ENCODE measurements at places on chromosomes 6 and 20.

DNA sequence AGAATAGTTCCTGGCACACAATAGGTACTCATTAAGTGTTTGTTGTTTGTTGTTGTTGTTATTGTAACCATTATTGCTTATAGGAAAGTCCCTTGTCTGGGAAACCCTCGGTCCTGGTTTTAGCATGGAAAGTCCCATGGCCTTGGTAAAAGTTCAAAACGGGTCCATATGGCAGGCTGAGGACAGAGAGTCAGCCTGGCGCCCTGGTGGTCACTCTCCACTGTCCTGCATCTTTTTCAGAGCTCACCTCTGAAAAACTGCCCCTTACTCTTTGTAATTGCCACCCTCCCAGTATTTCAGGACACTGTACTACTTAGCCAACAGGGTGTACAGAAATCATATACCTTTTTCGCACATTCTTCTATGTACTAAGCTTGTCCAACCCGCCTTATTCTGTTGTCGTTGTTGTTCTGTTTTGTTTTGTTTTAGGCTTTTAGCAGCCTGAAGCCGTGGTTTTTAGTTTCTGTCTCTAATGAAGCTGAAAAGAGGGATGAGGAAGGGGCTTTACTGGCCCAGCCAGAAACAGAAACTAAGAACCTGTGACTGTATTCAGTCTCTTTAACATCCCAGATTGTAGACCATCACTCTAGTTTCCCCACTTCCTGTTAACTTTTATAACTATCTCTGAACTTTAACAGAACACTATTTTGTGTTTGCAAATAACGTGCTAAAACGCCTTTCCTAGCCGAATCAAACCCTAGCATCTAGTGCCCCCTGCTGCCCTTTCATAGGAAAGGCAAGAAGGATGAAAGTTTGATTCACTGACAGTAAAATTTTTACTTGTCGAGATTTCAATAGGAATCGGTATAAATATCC is 7.6 kb upstream of the TMEM14A start:
- no peak for DNase-seq

- DNase-seq, result no peak
These were observed 284.7 kb upstream of the TAB2 start for GRCh38 chr6:149032599-149033405.

DNA sequence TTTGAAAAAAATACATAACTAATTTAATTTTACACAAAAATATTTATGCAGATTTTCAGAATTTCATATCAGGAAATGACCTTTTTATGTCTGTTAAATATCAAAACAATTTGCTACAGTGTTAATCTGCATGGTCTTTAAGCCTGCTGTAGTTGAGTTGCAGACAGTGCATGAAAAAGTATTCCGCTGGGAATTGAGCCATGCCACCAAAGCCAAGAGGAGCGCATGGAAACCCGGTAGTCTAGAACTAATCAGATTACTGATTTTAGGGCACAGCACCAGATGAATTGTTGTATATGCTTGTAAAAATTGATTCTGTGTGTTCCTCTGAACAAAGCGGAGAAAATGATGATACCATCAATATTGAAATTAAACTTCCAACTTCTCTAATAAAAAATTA is 34.3 kb upstream of the LAMP5 start:
- DNase-seq, result no peak

DNA sequence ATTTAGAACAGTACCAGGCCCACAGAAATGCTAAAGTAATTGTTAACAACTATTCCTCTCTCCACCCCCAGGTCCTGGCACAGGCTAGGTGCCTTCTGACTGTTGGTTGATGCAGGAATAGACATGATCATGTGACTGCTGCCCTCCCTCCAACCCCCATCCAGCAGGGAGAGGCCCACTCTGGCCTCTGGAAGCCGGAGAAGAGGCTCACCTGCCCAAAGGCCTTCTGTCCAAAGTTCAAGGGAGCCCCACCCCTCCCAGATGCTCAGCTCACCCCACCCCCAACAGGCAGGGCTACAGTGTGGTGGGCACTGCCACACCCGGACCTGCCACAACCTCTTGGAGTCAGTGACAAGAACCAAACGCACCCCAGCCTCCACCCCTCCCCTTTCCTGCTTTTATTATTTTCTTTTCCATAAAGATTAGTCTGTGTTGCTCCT is 26.9 kb upstream of the FOXP4 start:
- DNase-seq, result no peak

DNA sequence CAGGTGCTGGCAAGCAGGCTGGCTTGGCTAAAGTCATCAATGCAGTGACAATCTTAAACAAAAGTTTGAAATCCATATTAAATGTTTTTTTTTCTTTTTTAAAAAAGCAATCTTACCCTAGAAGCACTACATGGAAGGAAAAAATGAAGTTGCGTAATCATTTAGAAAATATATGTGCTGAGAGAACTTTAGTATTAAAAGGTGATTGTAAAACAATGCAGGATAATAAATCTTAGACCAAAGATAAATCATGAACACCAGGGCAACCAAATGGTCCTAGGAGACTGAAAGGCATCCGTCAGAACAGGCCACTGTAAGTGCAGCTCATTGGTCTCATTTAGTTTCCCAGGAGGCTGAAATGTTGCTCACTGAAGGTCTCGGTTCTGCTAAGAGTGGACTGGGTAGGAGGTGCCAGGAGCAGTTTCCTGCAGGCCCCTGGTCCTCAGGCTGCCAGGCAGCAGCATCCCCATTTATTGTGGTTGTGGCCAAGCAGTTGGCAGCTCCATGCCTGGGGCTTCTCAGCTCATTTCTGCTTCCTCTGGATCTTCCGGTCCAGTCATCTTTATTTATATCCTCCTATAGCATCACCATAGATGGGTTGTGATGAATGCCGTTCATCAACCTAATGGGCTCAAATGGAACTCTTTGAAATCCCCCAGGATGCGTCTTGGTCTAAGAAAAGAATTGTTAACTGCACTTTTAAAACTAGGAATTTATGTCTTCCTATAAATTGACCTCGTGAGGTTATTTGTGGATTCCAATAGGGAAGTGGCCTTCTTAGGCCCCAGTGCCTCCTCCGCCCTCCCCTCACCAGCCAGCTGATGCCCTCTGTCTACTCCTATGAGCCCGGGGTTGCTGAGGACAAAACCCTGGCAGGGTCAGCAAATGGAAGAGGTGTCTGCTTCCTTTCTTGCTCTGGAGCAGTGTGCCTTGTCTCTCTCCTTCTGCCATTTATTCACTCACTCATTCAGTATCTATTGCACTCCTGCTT is 269.0 kb downstream of the UST start:
- no peak for DNase-seq

GRCh38 chr20:13858439-13858838 is 73.6 kb downstream of the NDUFAF5 start:
- no peak for DNase-seq

DNA sequence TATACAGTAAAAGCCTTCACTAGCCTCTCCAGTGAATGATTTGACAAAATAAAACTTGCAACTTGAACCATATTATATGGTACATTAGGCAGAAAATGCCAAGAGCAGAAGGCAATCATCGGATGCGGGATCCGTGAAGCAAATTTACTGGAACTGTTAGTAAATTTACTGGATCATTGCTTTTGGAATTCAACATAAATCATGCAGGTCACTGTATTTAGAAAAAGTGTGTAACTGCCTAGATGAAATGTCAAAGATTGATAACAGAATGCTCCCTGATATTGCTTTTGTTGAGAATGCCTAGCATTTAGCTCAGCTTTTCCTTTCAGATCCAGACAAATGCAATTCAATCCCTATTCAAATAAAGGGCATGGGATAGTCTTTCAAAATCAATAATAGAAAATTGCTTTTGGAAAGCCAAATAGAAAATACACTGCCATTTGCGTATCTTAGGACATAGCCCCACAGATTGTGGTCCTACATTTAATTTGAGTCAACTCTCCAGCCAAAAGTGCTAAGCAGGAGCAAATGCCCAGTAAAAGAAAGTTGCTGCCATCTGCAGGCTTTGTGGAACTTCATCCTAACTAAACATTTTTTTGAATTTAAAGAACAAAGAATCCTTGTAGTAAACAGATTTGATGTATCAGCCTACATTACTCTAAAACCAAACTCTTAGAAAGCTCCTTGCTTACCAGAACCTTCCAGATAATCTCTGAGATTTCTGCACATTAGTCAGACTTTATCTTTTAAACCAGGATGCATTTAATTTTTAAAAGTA is 109.5 kb upstream of the HSF2 start:
- no peak for DNase-seq

- DNase-seq, result no peak
These were observed 105.5 kb downstream of the PDSS2 start for GRCh38 chr6:107353773-107354382.

GRCh38 chr20:42982218-42982617 is 207.5 kb downstream of the PTPRT start:
- no peak for DNase-seq

DNA sequence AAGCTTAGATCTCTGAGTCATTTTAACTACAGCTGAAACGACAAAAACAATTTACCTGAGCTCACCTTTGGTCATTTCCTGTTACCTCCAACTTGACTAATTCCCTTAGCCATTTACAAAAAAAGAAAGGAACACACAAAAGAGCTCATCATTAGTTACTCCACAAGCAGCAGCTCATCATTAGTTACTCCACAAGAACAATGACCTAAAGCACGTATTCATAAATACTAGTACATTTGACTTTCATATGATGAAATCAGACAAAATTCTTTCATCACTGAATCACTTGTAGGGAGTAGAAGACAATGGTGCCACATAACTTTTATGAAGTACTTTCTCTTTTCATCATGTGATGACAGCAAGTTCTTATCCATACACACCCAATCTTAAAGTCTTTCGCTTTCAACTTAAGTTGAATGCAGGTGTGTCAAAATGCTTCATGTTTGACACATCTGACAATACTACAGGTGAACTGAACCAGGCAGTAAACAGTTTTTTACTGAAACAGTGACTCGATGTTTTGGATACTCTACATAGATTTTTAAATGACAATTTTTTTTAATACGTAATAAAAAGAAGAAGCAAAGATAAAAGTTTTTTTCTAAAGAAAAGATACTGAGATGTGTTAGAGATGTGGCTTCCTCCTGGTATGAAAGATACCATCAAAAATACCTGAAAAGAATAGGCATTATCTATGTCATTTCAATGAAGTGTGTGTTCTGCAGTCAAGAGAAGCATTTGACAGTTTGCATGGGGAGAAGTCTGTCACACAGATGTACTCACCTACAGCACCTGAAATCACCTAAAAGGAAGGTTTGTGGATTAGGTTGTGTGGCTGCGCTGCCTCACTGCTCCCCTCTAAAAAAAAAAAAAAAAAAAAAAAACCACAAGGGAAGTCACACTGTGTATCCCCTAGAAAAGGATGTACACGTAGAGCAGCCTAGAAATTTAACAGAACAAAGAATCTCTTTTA is 109.1 kb downstream of the PRDM1 start:
- no peak for DNase-seq

GRCh38 chr6:163806755-163807499 is 392.4 kb downstream of the QKI start:
- peak; percentile 33 for DNase-seq

All from H9 (cell line).